Cerebellar cortex (tissue), 1 donor: ENCODE measurements at places on chromosomes 3 and 15.

GRCh38 chr3:65635657-65636056, 403.1 kb downstream of the MAGI1 start:
- no peak for DNase-seq

GRCh38 chr15:90886291-90886614, 1.9 kb downstream of the FES start:
- DNase-seq, result no peak

DNA sequence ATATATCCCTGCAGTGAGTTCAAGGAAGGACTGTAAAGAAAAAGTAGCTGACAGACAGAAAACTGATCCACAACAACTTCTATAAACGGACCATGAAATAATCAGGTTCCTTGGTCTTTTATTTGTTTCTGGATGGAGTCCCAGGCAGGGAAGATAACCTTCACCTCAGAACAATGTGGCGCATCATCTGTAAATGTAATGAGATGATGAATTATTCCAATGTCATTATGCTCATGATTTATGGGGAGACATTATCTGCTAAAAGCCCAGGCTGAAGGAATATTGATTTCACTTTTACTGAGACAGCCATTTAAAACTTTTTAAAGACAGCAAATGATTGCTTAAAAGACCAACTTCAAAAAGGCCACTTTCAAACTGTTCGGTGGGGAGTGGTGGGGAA, 354.9 kb upstream of the ADAMTS9 start:
- DNase-seq, result no peak

DNA sequence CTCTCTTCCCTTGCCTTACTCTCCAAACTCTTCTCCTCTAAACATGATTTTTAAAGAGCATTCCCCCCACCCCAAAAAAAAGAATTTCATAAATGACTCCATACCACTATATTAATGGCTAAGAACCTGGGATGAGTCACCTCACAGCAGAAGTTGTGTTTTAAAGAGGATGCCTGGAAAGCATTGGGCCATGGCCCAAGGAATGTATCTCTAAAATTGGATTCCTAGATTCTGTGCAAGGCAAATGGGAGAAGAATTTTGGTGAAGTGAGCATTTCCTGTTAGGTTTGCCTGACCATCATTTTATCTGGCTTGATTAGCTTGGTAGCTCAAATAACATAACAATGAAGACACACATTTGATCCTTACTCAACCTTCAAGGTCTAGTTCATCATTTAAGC, 251.4 kb downstream of the NR1D2 start:
- no peak for DNase-seq

GRCh38 chr15:28933710-28934445, 48.1 kb downstream of the APBA2 start:
- DNase-seq, result no peak

DNA sequence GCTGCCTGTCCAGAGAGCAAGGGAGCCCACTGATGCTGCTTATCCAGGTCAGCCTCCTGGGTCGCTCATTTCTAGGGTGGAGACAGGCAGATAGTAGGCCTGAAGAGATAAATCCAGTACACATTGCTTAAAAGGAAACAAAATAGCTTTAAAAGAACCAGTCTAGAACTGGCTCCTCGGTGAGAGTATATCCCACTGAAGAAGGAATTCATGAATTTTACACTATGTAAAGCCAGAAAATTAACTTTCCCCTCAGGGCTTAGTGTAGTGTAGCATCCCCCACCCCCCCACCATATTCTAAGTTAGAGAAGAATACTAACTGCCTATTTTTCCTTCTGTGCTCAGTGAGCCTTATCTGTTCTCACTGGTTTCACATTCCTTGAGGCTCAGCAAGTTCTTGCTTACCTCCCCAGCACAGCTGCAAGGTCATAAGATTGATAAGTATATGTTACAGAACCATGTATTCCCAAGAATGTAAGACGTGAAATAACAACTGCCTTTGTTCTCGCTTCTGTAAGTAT, 30.5 kb upstream of the NOX5 start:
- DNase-seq, result no peak

DNA sequence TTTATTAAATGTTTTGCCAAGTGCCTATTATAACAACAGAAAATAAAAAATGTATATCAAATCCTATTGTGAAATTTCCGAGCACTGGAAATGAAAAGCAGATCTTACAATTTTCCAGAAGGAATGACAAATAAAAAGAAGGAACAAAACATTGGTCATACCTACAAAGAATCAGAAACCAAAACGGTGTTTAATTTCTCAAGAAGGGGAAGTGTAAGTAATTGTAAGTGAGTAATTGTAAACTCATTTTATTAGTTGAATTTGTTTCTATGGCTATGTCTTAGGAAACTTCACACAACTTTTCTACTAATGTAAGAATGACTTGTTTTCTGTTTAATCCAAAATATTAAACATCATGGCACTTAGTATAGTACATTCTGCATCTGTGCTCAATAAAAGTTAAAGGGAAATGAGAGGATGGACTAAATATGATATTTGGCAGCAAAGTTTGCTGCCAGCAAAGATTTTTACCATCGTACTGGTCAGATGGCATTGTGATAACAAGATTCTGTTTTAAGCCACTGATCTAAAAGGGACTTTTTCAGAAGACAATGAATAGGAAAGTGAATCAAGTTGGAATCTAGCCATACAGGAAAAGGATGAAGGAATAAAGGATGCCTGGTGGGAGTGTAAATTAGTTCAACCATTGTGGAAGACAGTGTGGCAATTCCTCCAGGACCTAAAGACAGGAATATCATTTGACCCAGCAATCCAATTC, 232.4 kb downstream of the NFKBIZ start:
- no peak for DNase-seq

- DNase-seq, result peak; percentile 76
Observed at GRCh38 chr3:188287339-188287738, 133.4 kb downstream of the LPP start.

DNA sequence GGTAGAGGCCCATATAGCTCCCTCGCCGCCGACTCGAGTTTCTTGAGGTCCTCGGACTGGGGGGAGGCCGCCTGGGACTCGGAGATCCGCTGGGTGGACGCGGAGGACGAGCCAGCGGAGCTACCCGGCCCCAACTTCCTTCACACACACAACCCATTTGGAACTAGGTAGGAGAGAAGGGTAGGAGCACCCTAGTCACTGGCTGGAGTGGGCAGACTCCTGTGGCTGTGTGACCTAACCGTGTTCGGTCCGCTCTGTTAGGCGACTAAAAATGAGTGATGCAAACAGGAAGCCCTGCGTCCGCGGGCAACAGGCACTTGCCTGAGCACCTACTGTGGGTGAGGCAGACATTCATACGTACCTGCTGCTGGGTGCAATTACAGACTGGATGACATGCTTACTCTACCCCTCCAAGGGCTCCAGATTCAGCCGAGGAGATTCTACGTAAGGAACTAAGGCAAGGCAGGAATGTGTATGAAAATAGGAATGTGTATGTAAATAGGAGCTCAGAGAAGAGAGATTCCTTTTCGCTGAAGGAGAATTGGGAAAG, 4.6 kb upstream of the SIN3A start:
- DNase-seq, result no peak
